ENCODE measurements at places on chromosomes 3 and 15. TPM values are rescaled to one million over a fixed set of nuclear protein-coding genes. Genes with fewer than 3 reads are reported as not detected.

GRCh38 chr3:14162178-14162577 lies 16.2 kb downstream of the XPC start:
- DNase-seq: no peak

GRCh38 chr15:98324341-98324970 lies 323.9 kb upstream of the IGF1R start:
- DNase-seq: no peak

- peak; percentile 55 for DNase-seq
Observed at GRCh38 chr15:67109141-67110034, 44.0 kb downstream of the SMAD3 start.

DNA sequence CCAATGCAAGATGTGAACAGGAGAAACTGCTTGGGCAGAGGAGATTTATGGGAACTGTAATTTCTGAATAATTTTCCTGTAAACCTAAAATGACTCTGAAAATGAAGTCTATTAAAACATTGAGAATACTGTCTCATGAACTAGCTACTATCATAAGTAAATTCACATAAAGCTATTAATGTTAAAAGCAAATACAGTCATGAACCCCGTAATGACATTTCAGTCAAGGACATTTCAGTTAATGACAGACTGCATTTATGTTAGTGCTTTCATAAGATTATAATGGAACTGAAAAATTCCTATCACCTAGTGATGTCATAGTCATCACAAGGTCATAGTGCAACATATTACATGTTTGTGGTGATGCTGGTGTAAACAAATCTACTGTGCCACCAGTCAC lies 17.2 kb downstream of the CBLB start:
- no peak for DNase-seq

TRPM1 gene
- total RNA-seq: not detected

DNA sequence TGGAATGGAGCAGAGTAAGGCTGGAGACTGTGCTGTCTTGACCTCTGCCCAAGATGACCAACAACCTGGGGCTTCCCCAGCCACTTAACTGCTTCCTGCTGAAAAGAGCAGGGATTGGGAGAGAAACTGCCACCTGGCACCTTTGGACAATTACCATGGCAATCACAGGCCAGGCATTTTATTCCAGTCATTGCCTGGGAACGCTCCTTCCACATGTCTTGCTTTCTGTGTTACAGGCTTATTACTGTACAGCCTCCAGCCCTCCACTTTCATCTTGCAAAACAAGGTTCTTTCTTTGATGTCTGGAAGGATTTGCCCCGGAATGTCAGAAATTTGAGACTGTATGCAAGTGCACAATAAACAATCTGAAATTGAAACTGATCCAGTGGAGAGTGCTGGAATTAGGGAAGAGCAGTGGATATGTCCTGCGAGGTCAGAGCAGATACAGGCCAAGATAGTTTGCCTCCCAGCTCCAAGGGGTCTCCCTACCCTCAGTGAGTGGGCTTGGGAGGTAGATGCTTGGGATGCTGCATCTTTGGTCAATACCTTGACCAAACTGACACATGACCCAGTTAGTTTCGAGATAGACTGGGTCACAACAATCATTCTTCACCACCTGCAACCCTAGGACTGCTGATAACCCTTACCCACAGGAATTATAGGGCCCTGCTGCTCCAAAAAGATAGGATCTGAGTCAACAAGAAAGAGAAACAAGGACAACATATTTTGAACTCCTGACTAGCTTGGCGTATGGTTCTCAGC lies 2.7 kb downstream of the PPP1R14D start:
- DNase-seq: peak; percentile 50

- DNase-seq: no peak
Observed at GRCh38 chr3:194112120-194113106, 23.5 kb upstream of the HES1 start.

- DNase-seq: no peak
Observed at GRCh38 chr3:73572368-73572767, 52.4 kb downstream of the PDZRN3 start.

- no peak for DNase-seq
Observed at GRCh38 chr3:52454938-52455282, 494 bp upstream of the NISCH start.

- no peak for DNase-seq
Observed at GRCh38 chr3:125220727-125221429, 8.3 kb upstream of the SLC12A8 start.

DNA sequence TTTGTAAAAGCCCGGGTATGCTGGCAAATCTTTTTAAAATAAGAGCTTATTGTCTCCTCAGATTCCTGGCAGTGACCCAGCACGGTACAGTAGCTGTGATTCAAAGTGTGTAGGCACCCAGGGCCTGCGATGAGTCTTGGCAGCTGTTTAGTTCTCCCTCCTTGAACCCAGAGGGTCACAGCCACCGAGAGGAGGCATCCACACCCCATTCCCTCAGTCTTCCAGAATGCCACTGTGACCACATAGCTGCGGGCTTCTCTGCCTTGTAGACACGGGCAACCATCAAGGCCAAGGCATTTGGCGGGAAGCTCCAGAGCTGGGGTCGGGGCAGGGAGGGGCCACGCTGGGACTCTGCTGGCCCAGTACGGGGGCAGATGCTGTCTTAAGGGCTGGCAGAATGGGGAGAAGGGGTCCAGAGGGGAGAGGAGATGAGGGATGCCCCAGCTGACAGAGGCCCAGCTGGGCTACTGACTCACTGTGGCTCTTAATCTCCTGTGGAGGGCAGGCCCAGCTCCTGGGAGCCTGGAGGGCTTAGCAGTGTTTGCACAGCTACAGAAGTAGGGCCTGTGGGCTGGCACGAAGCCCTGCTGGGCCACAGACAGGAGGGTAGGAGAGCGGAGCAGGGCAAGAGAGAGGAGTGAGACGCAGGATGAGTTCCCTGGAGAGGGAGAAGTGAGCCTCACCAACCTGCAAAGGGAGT lies 68.8 kb upstream of the DLG1 start:
- peak; percentile 100 for DNase-seq

XCR1 gene
- total RNA-seq: not detected

DNA sequence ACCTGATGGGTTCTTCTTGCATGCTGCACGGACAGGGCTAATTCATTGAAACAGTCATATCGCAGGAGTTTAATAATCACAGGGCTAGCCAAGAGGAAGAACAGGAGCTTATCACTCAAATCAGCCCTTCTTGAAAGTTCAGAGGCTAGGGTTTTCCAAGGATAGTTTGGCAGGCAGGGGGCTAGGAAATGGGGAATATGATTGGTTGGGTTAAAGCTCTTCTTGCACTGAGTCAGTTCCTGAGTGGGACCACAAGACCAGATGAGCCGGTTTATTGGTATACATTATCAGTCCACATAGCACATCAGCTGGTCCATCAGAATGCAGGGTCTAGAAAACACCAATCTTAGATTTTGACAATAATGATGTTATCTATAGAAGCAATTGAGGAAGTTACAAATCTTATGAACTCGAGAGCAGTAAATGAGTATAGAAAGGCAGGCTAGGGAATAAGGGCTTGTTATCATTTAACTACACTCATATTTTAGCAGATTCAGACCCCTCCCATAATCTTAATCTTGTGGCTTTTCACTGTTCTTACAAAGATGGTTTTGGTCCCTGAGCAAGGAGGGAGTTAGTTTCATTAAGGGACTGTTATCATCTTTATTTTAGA lies 58.1 kb upstream of the SLC25A36 start:
- no peak for DNase-seq

GRCh38 chr3:8450618-8451017 lies 51.0 kb upstream of the LMCD1 start:
- DNase-seq: no peak

GRCh38 chr15:56824175-56824574 lies 90.9 kb upstream of the ZNF280D start:
- no peak for DNase-seq

- DNase-seq: no peak
Observed at GRCh38 chr15:58311556-58311955, 120.2 kb upstream of the LIPC start.

GRCh38 chr15:24848050-24848449 lies 106.7 kb upstream of the SNRPN start:
- no peak for DNase-seq

FSTL1 gene
- total RNA-seq: 656 TPM

CCR5 gene
- not detected for total RNA-seq

GCHFR gene
- total RNA-seq: 4.4 TPM

DNA sequence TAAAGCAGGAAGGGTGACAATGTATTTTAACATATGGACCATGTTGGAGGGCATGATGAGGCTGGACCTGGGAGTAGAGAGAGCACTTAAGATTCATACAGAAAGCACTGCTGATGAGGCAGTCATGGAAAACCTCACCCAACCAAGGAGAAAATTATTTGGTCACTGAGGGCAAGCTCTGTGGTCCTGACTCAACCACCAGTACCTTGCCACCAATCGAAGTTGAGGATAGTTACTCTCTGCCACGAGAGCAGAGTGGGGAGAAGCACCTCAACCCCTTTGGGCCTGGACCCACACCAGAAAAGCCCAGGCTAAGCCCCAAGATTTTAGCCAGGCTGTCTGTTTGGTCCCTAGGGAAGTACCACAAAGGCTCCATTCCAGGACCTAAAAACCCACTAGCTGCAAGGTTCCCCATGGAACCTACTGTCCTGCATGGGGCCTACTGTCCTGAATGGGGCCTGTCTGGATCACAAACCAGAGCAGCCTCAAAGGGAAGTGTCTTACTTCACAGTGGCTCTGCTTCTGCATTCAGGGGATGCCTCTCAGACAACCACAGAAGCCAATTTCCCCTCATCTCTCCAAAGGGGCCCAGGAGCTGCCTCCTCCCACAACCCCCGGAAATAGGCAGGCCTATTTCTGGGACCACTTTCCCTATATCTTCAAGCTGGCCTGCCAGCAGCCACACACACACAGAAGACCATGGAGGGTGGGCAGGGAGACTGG lies 4.2 kb downstream of the CCDC71 start:
- DNase-seq: no peak

DNA sequence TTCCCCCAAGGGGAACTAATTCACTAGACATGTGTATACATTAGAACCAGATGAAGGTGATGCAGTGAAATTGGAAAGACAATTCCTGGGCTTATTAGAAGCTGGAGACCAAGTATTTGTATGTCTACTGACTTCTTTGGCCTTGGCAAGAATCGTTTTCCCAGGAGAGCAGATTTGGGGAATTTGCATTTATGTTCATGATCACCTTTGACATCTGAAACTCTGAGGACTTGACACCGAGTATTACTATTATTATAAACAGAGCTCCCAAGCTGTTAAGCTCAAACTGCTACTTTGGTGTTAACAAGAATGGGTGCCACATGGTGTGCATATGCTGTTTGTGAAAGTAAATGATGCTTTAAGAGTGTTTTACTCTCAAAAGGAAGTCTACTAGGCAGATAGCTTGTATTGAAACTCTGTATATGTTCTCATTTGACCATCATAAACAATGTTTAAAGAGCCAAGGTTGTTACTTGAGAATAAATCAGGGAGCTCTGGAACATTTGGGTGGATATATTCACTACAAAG lies 519.8 kb upstream of the GOLIM4 start:
- DNase-seq: no peak

DNA sequence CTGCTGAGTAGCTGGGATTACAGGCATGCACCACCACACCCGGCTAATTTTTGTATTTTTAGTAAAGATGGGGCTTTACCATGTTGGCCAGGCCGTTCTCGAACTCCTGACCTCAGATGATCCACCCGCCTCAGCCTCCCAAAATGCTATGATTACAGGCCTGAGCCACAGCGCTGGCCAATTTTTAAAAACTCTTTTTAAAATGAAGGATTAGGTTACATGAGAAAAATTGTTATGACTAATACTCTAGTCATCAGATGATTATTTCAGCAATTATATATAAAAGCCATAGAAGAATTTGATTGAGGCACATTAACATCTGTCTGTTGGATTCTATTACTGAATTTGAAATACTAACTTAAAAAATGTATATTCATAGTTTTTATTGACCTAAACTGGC lies 134.1 kb upstream of the MNS1 start:
- DNase-seq: peak; percentile 63

- DNase-seq: no peak
Observed at GRCh38 chr15:92161039-92161670, 232.5 kb upstream of the ST8SIA2 start.

DNA sequence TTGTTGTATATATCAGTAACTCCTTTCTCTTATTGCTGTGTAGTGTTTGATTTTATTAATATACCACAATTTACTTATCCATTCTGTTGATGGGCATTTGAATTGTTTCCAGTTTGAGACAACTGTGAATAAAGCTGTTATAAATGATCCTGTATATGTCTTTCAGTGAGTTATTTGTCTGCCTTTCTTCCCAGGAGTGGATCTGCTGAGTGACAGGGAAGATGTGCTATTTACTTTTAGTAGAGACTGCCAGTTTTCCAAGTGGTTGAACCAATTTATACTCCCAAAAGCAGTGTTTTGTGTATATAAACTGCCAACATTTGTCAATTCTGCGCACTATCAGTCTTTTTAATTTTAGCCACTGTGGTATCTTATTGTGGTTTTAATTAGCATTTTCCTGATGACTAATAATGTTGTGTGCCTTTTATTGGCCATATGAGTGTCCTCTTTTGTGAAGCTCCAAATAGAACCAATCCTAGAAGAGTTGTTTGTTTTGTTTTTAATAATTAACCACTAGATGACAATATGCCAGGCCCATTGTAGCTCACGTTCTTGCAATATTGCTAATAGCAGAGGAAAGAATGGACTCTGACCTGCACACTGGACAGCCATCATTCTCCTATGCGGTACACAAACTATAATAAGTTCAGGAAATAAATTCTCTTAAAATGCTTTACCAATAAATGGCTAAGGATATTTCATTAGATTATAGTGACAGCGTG lies 25.3 kb downstream of the TRANK1 start:
- no peak for DNase-seq

DNA sequence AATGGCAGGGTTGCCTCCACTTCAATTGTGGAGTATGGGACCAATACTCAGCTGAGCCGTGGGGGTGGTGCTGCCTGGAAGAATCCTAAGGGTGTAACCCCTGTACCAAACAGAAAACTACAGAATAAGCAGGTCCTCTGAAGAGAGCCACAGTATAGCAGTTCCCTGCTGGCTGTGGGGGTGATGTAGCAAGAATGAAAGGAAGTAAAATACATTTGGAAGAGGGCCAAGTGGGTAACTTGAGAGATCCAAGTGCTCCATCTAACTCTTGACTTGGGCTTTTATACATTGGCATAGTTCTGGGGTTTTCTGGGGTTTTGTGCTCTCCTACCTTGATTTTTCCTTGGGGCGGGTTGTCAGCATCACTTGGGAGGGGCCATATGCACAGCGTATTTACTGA lies 341.4 kb downstream of the OTOL1 start:
- no peak for DNase-seq

GOLGA8S gene
- total RNA-seq: not detected

ANKRD63 gene
- total RNA-seq: not detected

All from MG63 (cell line).